ENCODE measurements at places on chromosomes 7 and 10. TPM values are rescaled to one million over a fixed set of nuclear protein-coding genes. Genes with fewer than 3 reads are reported as not detected.

DNA sequence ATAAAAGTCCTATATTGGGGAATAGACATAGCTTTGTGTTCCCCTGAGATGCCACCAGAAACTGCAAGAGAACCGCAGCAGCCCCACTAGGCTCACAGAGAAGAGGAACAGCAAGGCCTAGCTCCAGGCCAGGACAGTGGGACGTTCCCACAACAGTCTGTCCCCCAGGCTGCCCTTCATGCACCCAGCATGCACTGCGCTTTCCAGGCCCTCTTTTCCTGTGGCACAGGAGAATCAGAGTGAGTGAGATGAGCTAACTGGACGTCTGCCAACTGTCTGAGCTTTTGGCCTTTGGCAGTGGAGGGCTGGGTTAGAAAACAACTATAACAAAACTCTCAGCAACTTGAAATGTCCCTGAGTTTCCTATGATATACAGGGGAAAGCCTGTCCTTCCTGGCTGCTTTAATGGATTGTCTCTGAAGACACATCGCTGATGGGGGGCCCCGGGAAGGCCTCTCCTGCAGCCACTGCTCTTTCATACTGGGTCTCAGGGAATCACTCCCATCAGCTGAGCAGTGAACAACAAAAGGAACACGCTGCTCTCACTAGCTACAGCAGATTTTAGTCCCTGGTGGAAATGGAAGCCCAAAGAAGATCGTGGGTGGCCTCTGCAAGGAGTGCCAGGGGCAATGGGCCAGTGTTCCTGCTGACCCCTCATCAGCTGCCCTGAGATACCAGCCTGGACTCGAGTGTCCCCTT lies 53.5 kb downstream of the PODXL start:
- peak; percentile 63 for DNase-seq

DNA sequence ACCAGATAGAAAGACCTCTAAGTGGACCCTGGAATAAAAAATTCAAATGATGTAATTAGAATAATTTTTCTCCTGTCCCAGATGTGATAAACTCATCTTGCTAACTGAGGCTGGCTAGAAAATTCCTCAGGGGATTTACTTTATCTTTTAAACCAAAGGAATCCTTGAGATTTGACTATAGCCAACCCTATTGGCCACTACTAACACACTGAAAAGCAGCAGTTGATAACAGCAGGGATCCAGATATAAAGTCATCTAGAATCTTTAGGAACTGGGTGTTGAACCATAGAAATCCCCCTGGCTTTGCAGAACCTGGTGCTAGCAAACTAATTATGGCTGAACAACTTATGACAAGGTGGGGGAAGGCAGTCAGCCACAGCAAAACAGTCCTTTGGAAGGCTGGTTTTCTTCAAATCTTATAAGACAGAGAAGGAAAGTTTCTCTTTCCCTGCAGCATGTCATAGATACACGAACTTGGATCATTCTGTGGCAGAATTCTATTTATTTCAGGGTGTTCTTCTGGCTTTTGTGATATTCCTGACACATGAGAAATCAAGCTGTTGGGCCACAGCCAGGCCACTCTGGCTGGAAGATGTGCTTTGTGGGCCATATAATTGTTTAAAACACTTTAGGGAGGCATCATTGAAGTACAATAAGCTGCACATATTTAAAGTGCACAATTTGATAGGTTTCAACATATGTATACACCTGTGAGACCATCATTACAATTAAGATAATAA lies 643.6 kb downstream of the SORCS3 start:
- DNase-seq: no peak

DNA sequence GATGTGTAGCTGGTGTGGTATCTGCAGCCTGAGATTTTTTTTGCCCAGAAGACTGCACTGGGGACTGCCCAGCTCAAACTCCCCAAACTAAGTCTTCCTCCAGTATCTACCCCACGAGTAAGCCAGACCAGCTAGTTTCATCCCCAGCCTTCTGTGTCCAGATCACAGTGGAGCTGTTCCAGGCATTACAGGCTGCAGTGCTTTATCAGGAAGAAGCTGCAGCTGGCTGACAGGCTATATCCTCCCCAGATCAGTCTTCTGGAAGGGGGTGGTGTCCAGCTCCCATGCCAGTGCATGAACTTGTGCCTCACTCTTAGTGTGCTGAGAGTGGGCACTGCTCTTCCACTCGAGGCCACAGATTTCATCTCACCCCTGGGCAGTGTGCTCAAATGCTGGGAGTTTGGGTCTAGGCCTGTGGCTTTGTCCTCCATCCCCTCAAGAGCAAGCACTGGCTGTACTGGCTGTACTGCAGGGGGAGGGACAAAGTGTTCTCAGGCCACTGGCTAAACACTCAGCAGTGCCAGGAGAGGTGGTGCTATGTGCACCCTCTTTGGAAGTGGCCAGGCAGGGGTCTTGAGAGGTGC lies 679.1 kb upstream of the COBL start:
- DNase-seq: no peak

The ERVW-1 gene
- total RNA-seq: not detected

DNA sequence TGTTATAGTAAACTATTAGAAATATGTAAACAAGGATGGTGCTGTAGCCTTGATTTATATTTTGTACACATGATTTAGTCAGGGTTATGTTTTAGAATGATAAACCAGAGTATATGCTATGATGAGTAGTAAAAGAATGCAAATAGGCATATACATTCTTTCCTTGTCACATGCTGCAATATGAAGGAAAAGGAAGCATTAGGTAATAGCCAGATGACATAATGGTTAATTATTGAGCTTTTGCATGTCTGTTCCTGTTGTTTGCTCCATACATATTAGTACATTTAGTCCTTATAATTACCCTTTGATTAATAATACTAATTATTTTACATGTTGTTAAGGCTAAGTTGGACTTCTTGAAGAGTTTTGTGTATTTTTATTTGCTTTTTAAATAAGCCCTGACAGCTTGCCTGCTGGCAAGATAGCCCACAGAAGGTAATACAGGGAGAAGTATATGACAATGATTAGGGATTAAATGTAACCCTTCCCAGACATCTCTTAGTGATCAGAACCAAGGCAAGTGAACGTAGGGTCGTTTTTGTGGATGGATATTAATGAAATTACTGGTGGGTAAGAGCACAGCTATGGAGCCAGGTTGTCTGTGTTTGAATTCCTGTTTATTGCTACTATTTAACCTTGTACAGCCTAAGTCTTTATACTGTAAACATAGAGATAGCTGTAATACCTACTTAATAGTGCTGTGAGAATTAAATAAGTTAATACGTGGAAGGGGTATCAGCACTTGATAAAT lies 68.4 kb downstream of the PHTF2 start:
- DNase-seq: peak; percentile 86

GRCh38 chr10:89053555-89053954 lies 63.0 kb downstream of the FAS start:
- DNase-seq: no peak

DNA sequence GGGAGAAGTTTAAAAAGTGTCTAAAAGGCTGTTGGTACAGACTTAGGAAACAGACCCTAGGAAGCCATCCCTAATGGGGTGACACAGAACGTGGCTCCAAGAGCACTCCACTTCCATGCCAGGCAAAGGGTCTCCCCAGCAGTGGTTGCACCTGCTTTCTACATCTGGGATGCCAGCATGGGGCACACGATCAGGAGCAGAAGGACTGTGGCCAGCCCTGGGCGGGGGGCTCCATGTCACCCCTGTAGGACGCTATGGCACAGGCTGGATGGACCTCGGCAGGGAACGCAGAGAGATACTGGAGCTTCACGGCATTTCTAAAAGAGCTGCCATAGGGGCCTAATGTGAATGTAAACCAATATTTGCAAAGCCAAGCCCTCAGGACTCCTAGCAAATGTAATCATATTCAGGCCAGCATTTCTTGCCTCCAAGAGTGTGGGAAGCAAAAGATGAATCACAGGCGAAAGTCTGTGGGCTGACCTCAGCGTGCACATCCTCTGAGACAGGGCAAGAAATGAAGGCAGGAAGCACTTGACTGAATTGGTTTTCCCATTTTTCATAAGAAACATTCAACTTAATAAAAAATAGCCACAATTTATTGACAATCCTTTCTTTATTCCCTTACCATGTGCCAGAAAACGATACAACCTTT lies 93.9 kb downstream of the ATXN7L1 start:
- peak; percentile 86 for DNase-seq

DNA sequence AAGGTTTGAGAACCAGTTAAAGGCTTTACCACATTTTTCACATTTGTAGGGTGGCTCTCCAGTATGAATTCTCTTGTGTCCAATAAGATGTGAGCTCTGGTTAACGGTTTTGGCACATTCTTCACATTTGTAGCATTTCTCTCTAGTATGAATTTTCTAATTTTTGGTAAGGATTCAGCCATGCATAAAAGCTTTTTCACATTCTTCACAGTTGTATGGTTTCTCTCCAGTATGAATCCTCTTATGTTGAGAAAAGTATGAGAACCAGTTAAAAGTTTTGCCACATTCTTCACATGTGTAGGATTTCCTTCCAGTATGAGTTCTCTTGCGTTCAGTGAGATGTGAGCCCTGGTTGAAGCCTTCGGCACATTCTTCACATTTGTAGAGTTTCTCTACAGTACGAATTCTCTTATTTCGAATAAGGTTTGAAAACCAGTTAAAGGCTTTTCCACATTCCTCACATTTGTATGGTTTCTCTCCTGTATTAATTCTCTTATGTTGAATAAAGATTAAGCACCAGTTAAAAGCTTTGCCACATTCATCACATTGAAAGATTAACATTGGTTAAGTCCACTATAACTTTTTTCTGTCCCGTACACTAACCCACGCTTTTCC lies 33.2 kb upstream of the ZNF479 start:
- DNase-seq: no peak

DNA sequence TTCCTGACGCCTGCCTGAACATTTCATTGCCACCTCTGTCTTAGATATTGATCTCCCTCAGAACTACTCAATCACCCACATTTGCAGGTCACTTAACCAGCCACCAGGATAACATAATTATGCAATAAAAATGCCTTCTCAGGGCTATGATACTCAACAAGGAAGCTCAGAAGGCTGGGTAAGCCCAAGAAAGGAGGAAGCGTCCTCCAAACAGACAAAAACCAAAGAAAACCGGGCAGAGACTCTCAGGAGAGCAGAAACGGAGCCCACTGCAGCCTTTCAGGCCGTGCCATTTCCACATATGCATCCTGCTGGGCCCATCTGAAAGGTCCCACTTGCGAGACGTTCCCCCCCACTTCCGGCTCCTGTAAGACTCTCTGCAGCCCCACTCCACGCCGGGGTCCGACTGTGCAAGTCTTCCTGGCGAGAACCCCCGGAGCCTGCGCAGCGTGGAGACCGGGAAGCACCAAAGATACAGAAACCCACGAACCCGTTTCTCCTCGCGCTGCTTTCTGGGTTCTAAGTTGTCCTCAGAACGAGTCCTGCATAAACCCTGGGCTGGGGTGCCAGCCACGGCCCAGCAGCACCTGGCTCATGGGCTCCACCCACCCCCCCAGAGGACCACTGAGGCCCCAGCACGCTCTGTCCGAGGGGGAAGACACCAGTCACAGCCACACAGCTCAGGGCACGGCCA lies 83.7 kb downstream of the DIP2C start:
- DNase-seq: no peak

DNA sequence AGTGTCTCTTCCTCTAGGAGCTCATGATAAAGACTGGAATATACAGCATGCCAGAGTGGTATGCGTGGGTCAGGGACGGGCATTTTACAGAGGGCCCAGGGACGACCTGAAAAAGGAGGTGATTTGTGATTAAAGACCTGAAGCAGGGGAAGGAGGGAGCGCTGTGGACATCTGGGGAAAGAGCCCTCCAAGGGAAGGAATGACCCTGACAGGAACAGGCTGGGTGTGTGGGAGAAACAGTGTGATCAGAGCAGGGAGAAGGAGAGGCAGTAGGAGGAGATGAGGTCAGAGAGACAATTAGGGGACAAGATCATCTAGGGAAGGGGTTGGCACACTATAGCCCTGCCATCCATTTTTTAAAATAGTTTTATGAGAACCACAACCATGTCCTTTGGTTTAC lies 3.4 kb upstream of the RASSF4 start:
- no peak for DNase-seq

DNA sequence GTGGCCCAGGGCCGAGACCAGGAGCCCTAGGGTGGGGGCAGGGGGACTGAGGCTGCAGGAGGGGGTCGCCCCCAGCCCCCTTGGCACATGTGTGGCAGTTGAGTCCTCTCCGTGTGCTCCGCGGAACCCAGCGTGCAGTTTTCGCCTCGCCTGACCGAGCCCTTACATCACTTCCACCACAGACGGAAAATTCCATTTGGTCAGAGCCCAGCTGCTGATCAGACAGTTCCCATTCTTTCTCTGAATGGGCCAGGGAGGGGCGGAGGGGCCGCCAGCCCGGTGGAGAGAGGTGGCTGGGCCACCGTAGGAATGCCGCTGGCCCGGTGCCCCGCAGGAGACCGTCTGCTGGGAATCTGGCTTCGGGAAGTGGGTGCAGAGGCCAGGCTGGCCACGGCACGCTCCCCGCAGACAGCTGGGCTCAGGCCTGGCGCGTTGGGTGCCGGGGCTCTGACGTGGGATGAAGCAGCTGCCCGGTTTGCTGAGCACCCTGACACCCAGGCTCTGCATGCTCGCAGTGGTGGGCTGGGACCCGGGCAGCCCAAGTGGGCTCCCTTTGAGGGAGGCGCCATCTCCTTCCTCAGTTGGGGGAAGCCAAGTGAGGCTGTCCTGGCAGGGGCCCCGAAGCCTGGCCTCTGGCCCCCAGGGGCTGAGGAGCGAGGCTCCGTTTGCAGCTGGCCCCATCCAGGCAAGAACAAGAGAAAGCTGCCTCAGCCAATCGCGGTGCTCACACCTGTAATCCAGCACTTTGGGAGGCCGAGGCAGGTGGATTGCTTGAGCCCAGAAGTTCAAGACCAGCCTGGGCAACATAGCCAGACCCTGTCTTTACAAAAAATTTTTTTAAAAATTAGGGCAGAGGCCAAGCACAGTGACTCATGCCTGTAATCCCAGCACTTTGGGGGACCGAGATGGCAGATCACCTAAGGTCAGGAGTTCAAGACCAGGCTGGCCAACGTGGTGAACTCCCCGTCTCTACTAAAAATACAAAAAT lies 9.9 kb downstream of the TTYH3 start:
- DNase-seq: peak; percentile 99

The WNT2 gene
- 140 TPM for total RNA-seq

The BBS9 gene
- 22.9 TPM for total RNA-seq

- DNase-seq: peak; percentile 61
These were observed 167.8 kb downstream of the KIF20B start for GRCh38 chr10:89869180-89869579.

The GPR158 gene
- 0.97 TPM for total RNA-seq

The EDRF1 gene
- 20.9 TPM for total RNA-seq

DNA sequence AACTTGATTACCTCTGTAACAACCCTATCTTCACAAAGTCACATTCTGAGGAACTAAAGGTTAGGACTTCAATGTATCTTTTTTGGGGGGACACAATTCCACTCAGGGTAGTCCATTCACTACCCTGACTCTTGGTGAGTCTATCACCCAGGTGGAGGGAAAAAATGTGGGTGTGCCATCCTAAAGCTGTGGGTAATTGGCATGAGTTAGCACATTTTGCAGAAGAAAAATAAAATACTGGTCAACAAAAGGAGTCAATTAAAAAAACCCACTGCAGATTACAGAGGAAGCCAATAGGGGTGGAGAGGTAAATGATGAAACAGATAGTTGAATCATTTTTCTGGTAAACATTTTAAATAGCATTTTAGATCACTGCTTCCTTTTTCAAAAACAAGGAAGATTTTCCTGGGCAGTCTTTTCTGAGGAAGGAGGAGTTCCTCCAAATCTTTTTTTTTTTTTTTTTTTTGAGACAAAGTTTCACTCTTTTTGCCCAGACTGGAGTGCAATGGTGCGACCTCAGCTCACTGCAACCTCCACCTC lies 5.1 kb upstream of the BLVRA start:
- DNase-seq: no peak
